ENCODE measurements at places on chromosomes 6 and 20.
A peak's percentile ranks its signal among the peaks of the same experiment; 100 is the strongest.

GRCh38 chr6:122075084-122075838 is 324.2 kb upstream of the HSF2 start:
- DNase-seq, result no peak

GRCh38 chr20:19453862-19454261 is 241.4 kb downstream of the SLC24A3 start:
- no peak for DNase-seq

DNA sequence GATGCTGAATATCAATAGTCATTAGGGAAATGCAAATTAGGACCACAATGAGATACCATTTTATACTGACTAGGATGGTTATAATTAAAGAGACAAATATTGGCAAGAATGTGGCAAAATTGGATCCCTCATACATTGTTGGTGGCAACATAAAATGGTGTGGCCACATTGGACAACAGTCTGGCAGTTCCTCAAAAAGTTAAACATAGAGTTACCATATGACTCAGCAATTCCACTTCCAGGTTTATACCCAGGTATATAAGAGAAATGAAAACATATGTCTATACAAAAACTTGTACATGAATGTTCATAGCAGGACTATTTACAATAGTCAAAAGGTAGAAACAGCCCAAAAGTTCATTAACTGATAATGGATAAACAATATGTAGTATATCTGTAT is 2.0 kb upstream of the CRIP3 start:
- DNase-seq, result no peak

DNA sequence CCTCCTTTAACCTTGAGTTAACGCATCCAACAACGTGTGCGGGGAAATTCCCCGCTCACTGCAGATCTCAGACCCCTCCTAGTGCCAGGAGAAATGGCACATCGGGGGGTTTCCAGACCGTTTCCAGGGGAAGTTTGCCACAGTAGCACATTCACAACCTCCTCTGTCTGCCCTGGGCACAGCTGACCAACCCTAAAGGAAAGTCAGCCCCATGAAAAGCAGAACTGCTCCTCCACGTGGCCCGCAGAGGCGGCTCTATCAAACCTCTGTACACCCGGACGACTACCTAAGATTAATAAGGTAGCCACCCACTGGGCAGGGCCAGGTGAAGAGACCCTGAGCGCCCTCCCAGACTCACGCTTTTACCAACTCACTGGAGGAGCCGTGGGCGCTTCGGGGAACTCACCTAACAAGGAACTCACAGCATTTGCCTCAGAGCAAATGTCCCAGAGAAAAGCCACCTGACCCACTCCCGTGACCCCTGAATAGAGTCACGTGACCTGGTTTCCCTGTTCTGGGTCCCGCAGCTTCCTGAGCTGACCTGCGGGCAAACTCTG is 93.1 kb downstream of the PRND start:
- DNase-seq, result no peak

- DNase-seq, result no peak
Observed at GRCh38 chr6:78999737-79000136, 78.3 kb downstream of the PHIP start.

DNA sequence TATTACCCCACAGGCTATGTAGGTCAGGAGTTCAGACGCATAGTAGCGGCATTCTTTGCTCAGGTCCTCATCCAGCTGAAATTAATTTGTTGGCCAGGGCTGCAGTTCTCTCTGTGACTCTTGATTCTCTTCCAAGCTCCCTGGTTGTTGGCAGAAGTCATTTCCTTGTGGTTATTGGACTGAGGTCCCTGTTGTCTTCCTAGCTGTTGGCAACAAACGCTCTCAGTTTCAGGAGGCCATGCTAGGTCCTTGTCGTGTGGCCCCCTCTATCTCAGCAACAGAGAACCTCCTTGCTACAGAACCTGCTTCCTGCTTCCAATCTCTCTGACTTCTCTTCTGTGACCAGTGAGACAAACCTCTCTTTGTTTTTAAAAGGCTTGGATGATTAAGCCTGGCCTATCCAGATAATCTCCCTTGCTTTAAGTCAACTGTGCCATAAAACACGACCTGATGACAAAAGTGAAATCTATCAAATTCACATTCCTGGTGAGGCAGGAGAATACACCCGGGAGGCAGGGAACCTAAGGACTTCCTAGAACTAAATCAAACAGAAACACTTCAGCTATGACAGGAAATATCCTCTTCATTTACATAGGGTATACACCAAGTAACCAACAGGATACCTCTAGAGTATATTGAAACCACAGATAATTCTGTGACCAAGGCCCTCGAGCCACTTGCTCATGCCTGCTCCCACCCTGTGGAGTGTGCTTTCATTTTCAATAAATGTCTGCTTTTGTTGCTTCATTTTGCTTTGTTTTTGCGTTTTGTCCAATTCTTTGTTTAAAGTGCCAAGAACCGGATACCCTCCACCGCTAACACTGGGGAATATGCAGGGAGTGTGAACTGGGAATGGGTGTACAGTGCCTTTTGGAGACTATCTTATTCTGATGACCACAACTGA is 196.0 kb downstream of the BTBD3 start:
- no peak for DNase-seq

GRCh38 chr6:165821754-165822153 is 158.7 kb upstream of the PDE10A start:
- no peak for DNase-seq

DNA sequence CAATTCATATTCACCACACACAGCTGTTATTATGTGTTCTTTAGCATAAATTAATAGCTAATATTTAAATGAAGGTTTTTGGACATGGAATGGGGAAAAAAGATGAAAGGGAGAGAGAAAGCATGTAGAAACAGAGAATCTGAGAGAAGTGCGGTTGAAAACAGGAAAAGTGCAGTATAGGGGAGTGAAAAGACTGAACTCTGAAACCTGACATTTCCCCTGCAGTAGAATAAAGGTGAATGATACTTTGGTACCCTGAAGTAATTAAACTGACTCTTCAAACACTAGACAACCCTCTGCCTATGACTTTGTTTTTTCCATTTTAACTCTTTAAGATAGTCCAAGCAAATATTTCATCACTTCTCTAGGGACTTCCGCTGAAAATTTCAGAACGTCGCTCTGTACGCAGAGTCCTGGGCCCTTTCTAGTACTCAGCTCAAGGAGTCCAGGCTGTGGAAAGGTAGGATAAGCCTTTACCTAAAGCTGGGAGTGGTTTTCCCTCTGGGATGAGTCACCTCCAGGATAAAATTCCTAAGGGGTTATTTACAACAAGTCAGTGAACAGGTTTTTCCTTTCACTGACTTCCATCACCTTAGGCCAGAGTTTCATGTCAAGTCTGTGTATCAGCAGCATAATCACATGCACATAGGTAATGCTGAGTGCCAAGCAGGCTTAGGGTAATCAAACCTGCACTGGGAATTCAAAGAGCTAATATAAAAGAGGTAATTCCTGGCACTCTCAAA is 614.5 kb downstream of the PKHD1 start:
- DNase-seq, result no peak

- no peak for DNase-seq
Observed at GRCh38 chr6:165811512-165811911, 148.5 kb upstream of the PDE10A start.

- no peak for DNase-seq
Observed at GRCh38 chr6:90399970-90400369, 103.3 kb upstream of the BACH2 start.

DNA sequence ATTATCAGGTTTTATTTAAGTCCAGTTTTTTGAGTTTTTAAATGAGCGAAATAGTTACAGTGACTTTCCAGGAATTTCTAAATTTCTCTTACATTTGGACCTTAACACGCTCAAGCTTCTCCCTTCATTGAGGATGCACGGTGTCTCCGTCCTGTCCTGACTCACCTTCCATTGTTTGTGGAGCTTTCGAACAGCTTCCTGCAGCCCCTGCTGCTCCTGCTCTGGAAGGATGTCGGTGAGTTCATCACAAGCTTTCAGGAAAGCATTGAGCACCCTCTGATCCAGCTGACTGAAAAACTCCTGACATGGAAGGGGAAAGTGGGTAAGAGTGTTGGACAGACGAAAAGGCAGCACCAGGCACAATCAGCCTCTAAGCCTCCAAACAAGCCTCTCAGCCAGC is 183.7 kb downstream of the SYNE1 start:
- DNase-seq, result no peak

- DNase-seq, result no peak
Observed at GRCh38 chr6:105432797-105433196, 29.9 kb upstream of the PREP start.

DNA sequence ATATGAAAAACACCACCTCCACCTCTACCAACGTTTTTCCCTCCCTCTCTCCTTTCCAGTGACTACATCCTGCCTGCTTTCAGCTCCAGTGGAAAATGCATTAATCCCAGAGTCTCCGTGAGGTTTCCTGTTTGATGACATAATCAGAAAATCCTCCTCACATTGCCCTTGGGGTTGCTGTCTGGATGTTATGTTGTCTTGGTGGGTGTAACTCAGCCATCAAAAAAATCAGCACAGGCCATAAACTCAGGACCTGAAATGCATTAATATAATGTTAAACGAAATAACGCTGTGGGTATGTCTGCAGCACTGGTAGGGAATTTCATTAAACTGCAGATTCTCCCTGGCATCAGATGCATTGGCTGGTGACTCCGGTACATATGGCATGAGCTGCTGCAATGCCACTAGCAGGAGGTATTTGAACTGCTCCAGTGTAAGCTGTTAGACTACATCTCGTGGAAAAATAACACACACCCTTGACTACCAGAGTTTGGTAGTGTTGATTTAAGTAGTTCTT is 297.8 kb downstream of the PRL start:
- peak; percentile 50 for DNase-seq

DNA sequence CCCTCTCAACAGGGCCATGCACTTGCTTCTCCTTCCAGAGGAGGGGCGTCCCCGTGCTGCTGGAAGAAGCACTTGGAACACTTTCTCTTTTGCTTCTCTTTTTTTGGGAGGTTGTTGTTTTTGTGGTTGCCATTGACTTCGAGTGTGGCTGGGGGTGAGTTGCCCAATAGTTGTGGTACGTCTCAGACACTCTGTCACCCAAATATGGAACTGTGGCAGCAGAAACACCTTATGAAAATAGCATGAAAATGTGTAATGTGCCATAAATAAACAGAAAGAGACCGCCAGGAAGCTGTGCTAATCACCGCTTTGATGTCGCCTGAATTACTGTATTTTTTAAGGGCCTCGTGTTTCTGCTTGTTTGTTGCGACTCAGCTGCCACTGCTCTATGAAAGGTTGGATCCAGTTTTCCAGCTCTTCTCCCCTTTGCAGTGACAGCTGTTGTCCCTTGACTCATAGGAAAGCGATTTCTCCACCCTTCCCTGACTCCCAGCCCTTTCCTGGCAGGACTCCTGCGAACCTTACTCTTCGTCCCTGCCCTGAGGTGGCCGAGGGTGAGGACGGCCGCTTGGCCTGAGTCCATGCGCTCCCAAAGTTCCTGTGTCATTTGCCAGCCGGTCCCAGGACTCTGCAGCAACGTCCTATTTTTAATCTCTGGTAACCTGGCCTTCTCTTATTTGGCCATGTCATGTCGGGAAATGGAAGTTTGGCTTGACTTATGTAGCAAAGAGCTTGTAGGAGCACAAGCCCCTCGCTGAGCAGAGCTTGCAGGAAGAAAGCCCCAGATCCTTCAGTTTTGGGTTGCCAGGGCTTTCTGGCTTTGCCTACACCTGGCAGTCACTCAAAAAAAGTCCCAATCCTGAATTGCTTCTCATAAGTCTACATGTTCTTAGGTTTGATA is 694.6 kb downstream of the QKI start:
- no peak for DNase-seq

- no peak for DNase-seq
Observed at GRCh38 chr6:116463301-116463700, 2.1 kb downstream of the CALHM6 start.

DNA sequence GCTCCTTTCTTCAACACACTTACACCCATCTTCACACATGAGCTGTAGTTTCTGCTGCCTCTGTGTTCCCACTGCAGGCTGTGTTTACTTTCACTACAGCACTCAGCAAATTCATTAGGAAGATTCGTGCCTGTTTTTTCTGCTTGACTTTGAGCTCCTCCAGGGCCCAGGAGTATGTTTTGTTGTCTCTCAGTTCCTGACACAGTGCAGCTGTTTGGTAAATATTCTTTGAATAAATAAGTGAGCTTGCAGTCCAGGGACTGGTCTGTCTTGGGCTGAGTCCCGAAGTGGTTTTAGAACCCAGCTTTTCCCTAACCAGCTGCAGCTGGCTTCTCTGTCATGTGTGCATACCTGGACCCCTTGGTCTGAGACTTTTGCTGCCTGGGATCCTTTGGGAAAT is 46.6 kb upstream of the CCN6 start:
- no peak for DNase-seq

DNA sequence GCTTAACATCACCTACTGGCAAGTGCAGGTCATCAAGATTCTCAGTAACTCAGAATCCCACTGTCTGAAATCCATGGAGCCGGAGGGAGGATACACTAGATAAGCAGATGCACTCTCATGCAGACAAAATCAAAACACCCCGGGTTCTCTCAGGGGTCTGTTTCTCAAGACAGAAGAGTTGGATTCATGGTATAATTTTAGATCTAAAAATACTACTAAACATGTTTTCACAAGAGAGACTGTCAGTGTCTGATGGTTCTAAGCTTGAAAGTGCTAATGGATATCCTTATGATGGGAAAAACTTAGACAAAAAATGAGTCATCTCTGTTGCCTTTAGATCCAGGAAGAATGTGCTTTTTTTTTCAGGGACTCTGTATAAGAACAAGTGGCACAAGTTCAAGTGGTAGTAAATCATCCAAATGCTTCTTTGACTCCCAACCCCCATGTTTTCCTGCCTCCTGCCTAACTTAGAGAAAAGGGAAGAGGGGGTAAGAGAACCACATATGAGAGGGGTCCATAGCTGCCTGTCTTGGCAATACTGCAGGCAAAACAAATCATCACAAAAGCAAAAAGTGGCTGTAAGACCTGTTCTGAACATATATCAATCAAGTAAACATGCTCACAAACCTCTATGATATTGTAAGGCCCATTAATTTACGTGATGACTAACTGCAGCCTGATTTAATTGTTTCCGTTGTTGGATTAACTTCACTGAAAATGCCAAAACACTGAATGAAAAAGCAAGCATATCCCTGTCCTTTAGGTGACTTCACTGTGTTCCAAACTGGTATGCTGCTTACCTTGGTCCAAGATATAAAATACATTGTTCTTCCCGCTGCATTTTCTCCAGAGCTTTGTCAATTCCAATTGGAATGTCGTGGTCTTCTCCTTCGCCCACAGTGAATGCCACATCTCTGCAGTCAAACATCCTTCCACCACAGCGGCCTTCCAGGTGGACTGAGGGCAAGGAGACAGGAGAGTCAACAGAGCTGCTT is 84.0 kb upstream of the TULP1 start:
- DNase-seq, result no peak

DNA sequence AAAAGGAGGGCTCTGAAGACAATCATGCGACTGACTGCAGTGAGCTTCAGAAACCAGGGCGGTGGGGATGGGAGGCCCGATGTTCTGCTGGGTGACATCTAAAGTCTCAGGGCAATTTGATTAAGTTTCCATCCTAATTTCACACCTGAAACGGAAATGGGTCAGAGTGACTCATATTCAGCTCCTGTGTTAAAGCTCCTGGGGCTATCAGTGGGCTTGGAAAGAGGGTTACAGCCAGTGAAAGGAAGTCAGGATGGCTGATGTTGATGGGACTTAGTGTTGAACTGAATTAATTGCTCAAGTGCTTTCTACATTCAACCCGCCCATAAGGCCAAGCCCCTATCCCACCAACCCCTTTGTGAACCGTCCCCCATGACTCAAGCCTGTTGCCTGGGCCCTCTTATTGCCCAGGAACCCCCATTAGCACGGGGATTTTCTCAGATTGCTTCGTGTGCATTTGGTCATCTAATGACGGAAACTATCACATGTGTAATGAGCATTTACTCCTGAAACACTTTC is 47.1 kb upstream of the TBC1D7 start:
- DNase-seq, result no peak

- DNase-seq, result peak; percentile 6
Observed at GRCh38 chr6:15661853-15662325, 939 bp downstream of the DTNBP1 start.

Measured in NCI-H2171 (cell line).